Activated T-helper 9 cell treated with anti-CD3 and anti-CD28 coated beads, Interleukin-2, amount 50 U/mL, for 16 hours (primary cell): ENCODE measurements at places on chromosomes 16 and 17.

GRCh38 chr17:13281626-13282025, 263.8 kb upstream of the ELAC2 start:
- DNase-seq = no peak

GRCh38 chr16:89355686-89356085, 134.7 kb downstream of the ANKRD11 start:
- no peak for DNase-seq

- DNase-seq = no peak
Measured at GRCh38 chr16:56812884-56813283, 52.1 kb upstream of the SLC12A3 start.

DNA sequence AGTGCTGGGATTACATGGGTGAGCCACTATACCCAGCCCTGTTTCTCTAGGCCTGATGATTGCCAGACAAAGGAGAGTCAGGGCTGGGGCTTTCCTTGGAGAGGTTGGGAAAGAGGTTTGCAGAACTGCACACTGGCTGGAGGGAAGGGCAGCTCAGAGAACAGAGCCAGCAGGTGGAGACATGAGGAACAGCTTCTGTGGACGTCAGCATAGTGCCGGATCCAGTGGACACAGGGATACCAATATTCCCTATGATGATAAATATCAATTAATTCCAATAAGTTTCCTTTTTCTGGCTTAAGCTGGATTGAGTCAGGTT, 43.2 kb upstream of the SCNN1B start:
- DNase-seq = no peak

DNA sequence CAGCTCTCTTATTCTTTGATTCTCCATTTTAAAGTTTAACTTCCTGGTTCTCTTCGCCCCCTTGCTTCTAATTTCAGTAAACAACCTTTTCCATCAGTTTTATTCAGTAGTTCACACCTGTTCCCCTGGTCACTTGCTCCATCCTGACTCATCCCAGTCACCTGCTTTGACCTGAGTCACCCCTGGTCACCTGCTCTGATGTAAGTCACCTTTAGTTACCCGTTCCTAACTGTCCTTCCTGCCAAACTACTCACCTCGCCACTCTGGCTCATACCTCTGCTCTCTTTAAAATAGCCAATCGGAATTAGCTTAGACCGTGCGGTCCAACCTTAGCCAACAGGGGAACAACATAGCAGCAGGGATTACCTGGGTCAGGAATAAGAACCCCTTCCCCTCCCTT, 4.7 kb upstream of the NLRC5 start:
- no peak for DNase-seq

GRCh38 chr17:17201907-17202306, 4.2 kb downstream of the PLD6 start:
- DNase-seq = no peak

DNA sequence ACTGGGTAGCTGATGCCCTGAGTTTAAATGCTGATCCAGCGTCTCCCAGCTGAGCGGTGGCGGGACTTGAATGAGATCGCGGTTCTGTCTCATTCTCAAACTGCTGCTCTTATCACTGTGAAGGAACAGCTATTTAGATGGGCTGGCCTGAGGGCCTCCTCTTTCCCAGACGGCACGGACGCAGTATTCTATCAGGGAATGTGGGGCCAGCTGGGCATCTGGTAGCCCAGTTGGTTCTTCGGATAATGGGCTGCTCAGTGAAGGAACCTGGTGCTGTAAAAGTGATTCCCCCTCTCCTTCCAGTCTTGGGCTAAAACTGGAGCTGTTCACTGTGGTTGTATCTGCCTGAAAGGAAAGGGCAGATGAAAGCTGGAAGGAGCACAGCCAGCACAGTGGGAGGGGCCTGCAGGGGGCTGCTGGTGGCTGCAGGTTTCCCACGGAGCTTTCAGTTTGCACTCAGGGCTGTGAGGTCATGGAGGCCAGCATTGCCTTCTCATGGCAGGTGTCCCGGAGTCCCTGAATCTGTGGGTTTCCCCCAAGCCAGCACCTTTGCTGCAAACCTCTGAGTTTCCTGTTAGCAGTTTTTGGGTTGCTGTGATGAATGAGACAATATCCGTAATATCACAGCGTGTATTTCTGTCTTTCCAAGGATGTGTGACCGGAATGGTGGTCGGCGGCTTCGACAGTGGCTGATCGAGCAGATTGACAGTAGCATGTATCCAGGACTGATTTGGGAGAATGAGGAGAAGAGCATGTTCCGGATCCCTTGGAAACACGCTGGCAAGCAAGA, 3.6 kb downstream of the IRF8 start:
- DNase-seq = peak; percentile 28
